ENCODE measurements at places on chromosomes 16 and 17.

DNA sequence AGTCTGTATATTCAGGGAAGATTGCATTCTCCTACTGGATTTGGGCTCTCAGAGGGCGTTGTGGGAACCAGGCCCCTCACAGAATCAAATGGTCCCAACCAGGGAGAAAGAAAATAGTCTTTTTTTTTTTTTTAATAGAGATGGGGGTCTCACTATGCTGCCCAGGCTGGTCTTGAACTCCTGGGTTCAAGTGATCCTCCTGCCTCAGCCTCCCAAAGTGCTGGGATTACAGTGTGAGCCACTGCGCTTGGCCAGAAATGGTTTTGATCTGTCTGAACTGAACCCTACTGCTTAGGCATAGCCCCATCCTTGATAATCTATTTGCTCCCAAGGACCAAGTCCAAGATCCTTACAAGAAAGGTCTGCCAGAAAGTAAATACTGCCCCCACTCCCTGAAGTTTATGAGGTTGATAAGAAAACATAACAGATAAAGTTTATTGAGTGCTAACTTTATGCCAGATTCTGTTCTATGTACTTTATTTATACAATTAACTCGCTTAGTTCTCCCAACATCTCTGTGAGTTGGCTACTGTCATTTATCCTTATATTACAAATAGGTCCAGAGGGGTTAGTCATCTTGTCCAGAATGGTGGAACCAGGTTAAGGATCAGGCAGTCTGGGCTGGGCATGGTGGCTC is 13.5 kb downstream of the G6PC1 start:
- DNase-seq: no peak

GRCh38 chr17:34902831-34903547 is 58.3 kb downstream of the CCT6B start:
- DNase-seq: no peak

- DNase-seq: no peak
Measured at GRCh38 chr16:48895142-48895541, 285.2 kb upstream of the N4BP1 start.

GRCh38 chr17:82974136-82974952 is 105.1 kb upstream of the METRNL start:
- no peak for DNase-seq

- peak; percentile 95 for DNase-seq
Measured at GRCh38 chr17:9239793-9240658, 218.7 kb downstream of the NTN1 start.

DNA sequence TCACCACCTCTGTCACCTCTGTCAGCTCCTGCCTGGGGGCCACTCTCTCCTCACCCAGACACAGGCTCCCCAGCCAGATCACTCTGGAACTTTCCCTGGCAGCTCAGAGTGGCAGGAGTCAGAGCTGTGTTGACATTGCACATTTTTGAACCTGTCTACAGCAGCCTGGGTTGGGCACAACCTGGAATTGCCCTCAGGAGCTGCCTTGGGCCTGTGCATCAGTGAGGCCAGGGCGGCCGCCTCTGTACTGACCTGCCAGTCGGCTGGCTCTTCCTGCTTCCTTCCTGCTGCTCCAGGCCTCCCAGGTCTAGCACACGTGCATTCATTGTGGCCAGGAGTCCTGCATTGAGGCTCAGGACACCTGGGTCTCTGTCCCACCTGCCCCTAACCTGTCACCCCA is 14.2 kb upstream of the TMEM11 start:
- no peak for DNase-seq

- no peak for DNase-seq
Measured at GRCh38 chr17:19271780-19272357, 34.7 kb downstream of the EPN2 start.

- peak; percentile 63 for DNase-seq
Measured at GRCh38 chr16:57299009-57299718, 14.7 kb upstream of the PLLP start.

- DNase-seq: no peak
Measured at GRCh38 chr17:79778504-79779083, 646 bp downstream of the CBX2 start.

- DNase-seq: peak; percentile 63
Measured at GRCh38 chr17:61451538-61452300, 503 bp upstream of the TBX4 start.

GRCh38 chr16:35794896-35795295 is 2335.5 kb downstream of the TP53TG3F start:
- no peak for DNase-seq
